ENCODE measurements at places on chromosomes 3 and 15.

DNA sequence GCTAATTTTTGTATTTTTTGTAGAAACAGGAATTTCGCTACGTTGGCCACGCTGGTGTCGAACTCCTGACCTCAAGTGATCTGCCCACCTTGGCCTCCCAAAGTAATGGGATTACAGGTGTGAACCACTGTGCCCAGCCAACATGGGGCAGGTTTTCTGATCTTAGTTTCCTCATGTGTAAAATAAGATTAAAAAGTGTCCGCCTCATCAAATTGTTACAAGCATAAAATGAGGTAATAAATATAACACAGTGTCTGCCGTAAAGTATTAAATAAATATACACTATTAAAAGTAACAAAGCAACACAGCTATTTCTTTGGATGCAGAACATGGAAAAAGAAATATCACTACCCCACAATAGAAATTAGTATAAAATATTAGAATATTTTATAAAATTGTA, 16.4 kb upstream of the COMMD2 start:
- no peak for DNase-seq

- DNase-seq = no peak
These were observed 37.7 kb downstream of the LRIG1 start for GRCh38 chr3:66463054-66463631.

- DNase-seq = no peak
These were observed 120.6 kb upstream of the EPHA3 start for GRCh38 chr3:88986834-88987233.

GRCh38 chr3:192171213-192171612, 556.1 kb downstream of the FGF12 start:
- DNase-seq = no peak

DNA sequence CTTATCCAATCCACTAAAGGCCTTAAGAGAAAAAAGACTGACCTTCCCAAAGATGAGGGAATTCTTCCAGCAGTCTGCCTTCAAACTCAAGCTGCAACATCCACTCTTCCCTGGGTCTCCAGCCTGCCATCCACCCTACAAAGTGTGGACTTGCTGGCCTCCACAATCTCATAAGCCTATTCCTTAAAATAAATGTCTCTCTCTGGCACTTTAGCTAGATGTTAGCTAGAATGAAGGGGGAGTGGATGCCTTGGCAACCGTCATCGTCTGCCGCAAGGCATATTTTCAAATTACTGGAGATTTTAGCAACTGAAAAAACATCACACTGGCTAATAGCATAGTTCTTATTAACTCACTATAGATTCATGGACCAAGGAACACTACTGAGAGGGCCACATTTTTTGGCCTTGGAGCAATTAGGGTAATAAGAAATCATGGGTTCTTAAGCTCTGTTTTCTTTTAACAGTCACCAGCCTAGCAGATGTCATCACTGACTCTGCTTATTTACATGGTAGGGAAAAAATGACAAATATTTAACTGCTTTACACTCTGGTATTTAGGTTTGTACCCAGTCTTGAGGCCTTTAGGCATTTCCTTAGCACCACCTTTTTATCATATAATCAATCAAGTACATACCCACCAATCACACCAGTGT, 245.3 kb downstream of the MYRIP start:
- DNase-seq = no peak

- no peak for DNase-seq
These were observed 984 bp upstream of the DUT start for GRCh38 chr15:48330105-48330785.

- no peak for DNase-seq
These were observed 29.8 kb upstream of the CPB1 start for GRCh38 chr3:148797795-148798194.

GRCh38 chr3:195366200-195366925, 76.5 kb downstream of the ACAP2 start:
- no peak for DNase-seq

GRCh38 chr3:188231456-188231855, 77.5 kb downstream of the LPP start:
- no peak for DNase-seq

GRCh38 chr15:92877000-92877399, 23.1 kb upstream of the CHD2 start:
- no peak for DNase-seq

GRCh38 chr15:68214838-68215254, 9.7 kb upstream of the CALML4 start:
- no peak for DNase-seq

DNA sequence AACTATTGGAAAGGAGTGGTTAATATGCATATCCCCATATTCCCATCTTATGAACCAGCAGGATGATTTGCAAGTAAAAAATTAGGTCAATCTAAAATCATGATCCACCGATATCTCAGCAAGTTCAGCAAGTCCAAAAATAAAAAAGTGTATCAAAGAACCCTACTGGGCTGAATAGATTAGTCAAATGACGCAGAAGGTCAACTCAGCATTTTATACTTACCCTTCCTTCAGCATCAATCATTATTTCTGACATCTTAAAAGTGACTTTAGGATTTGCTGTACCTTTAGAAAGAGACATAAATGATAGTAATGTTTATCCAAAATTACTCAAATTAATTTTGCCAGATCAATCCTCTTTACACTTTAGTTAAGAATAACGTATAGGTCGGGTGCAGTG, 32.6 kb downstream of the DPP8 start:
- DNase-seq = no peak

- no peak for DNase-seq
These were observed 169.9 kb upstream of the TSC22D2 start for GRCh38 chr3:150238048-150238802.

DNA sequence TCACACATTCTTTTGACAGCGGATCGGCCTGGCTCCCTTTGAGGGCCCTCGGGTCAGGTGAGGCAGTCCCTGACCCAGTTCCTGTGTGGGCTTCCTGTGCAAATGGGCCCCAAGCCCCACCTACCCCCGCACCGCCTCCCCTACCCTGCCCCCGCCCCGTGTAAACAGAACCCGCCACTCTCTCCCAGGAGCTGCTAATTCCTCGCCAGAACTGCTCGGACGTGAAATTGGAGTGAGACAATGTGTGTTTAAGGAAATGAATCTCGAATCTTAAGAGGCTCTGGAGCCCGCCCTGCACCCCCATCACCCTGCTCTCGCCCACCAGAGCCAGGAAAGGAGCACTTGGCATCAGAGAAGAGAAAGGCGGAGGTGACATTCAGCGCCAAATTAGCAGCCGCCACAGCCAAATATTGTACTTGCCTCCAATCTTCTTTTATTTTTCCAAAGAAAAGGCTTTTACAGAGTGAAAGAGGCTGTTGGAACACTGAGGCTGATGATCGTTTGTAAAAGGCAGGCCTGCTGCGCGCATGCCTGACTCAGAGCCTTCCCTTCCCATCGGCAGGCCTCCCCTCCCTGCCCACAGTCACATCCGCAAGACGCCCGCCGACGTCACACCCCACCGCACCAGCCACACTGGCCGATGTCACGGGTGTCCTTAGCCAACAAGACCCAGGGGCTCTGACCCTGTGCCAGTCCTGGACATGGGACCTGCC, 53.1 kb downstream of the CACNA2D2 start:
- DNase-seq = no peak

GRCh38 chr3:126438186-126438585, 37.5 kb downstream of the ZXDC start:
- no peak for DNase-seq

DNA sequence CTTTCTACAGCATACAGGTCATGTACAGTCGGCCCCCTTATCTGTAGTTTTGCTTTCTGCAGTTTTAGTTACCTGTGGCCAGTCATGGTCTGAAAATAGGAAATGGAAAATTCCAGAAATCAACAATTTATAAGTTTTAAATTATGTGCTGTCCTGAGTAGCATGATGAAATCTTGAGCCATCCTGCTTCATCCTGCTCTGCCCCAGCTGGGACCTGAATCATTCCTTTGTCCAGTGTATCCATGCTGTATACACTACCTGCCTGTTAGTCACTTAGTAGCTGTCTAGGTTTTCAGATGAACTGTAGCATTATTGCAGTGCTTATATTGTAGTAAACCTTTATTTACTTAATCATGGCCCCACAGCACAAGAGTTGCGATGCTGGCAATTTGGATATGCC, 44.8 kb downstream of the AP4E1 start:
- DNase-seq = no peak

DNA sequence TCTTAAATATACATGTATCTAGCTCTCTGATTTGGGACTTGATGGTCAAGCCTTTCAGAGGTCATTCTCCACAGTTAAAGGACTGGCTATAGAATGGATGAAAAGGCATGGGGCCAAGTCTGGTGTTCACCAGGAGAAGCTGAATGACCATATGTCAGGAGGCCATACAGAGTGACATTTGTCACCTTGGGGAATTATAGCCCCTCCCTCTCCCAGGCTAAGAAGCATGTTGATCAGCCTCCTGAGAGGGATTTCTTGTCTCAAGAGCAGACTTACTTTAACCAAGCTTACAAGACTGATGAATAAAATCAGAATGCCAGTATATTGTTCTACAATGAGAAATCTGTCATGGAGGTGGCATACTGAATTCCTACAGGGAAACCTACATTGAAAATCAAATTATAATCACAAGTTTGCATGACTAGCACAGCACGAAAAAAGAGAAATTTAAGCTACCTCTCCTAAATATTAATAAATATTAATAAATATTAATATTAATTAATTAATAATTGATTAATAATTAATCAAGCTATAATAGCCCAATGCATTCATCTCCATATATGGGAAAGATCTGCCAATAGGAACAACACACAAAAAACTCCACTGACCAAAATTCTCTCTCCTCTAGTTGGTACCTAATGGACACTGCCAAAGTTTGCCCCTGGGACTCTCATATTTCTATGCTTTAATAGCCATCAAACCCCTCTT, 47.3 kb downstream of the ATP8B4 start:
- no peak for DNase-seq

DNA sequence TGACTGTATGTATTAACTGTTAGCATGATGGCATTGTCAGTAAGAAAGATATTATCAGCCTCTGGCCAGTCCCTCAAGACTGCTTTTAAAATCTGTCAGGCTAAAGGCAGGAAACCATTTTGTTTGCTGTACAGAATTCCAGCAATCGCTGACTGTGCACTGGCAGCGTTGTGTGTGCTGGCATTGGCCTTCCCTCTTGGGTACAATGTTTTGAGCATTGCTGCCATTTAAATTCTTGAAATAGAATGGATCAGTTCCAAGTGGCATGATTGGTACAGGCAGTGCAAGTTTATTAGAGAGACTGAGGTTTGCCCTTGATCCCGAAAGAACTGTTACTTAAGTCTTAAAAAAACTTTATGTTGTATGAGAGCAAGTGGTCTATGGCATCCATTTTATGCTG, 788.7 kb downstream of the OTOL1 start:
- no peak for DNase-seq

DNA sequence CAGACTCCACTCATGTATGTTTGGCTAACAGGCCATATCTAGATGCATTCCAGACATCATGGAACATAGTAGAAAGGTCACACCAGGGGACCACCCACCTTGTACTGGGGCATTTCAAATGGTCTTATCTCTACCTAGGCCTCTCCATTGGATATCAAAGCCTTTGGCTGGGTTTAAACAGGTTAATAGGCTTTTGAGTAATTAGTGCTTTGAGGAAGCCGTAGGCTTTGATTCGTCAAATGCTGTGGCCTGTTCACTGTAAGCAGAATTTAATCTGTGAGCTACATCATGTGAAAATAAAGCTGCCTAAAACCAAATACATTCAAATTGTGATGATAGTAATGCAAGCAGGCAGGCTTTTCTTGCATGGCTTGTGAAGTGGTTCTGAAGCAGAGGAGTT, 129.5 kb downstream of the ST8SIA2 start:
- DNase-seq = no peak

GRCh38 chr3:158711886-158712285, 20.4 kb downstream of the RARRES1 start:
- DNase-seq = no peak

DNA sequence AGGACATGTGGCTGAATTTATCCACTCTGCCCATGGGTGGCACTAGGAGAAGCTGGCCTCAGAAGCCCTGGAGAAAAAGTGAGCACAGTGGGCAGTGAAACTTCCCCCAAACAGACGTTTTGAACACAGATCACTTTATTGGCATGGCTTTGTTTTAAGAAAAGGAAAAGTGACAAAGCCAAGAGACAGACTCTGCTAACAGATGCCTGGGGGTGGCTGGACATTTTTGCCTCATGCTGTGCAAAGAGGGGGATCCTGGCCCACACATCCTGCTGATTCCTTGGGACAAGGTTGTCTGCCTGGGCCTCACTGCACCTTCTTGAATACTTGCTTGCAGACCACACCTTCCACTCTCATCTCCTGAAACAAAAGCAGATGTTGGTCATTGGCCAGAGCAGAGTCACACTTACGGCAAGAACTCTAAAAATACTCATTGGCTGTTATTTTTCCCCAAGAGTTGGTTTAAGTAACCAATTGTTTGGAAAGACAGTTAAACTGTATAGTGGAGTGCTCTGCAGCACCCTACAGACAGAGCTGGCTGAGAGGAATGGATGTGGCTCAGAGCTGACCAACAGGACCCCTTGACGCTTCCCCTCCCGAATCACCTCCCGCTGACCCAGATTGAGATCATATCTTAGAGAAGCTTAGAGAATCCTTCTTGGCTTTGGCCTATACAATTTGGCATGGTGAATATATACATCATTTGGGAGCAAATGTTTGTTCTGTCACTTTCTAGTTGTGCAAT, 22.0 kb downstream of the RBP1 start:
- DNase-seq = no peak

- DNase-seq = no peak
These were observed 29.5 kb downstream of the CCDC12 start for GRCh38 chr3:46946856-46947545.

GRCh38 chr15:42729409-42729808, 7.5 kb downstream of the CDAN1 start:
- no peak for DNase-seq

- DNase-seq = no peak
These were observed 27.7 kb downstream of the ITGA11 start for GRCh38 chr15:68404056-68404798.

- DNase-seq = no peak
These were observed 74.8 kb downstream of the NR1I2 start for GRCh38 chr3:119856695-119857094.

GRCh38 chr3:118932822-118933558, 101.7 kb downstream of the IGSF11 start:
- DNase-seq = no peak

DNA sequence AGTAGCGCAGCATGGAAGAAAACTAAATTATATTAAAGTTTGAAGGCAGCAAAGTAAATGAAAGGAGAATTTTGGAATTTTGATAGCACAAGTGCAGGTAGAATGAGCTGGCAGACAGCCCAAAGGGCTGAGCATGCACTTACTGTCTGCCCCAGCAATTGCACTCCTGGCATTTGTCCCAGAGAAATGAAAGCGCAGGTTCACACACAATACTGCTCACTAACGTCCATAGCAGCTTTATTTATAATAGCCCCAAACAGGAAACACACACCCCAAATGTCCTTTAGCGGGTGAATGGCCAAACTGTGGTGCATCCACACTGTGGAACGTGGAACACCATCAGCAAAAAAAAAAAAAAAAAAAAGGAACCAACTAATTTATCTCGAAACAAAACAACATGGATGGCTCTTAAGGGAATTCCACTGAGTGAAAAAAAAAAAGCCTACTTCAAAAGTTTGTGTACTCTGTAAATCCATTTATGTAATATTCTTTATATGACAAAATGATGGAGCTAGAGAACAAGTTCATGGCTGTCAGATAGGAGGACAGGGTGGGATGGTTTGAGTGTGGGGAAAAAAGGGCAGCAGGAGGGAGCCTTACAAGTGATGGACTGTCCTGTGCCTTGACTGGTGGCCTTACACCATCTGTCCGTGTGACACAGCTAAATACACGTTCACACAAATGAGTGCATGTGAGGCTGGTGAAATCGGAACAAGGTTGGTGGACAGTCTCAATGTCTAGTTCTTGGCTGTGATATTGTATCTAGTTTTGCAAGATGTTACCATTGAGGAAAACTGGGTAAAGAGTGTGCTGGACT, 6.0 kb upstream of the TM2D3 start:
- DNase-seq = no peak

GRCh38 chr3:46200790-46201189, 7.3 kb downstream of the CCR1 start:
- no peak for DNase-seq
